ENCODE measurements at places on chromosomes 3 and 15. TPM values are rescaled to one million over a fixed set of nuclear protein-coding genes. Genes with fewer than 3 reads are reported as not detected.

Gene CILP
- 0.07 TPM for total RNA-seq

Gene LRRC49
- total RNA-seq: 6.3 TPM

Gene CNTN4
- not detected for total RNA-seq

Gene BFSP2
- not detected for total RNA-seq

Gene ACKR4
- not detected for total RNA-seq
